CD4-positive, alpha-beta T cell (primary cell): ENCODE measurements at places on chromosomes 1 and 21. TPM values are rescaled to one million over a fixed set of nuclear protein-coding genes. Genes with fewer than 3 reads are reported as not detected.

SELENBP1 gene
- not detected for total RNA-seq

- DNase-seq: peak; percentile 75
Observed at GRCh38 chr1:66300972-66301451, 232.9 kb upstream of the SGIP1 start.

- DNase-seq: no peak
Observed at GRCh38 chr1:241531195-241532161, 700 bp upstream of the KMO start.

DNA sequence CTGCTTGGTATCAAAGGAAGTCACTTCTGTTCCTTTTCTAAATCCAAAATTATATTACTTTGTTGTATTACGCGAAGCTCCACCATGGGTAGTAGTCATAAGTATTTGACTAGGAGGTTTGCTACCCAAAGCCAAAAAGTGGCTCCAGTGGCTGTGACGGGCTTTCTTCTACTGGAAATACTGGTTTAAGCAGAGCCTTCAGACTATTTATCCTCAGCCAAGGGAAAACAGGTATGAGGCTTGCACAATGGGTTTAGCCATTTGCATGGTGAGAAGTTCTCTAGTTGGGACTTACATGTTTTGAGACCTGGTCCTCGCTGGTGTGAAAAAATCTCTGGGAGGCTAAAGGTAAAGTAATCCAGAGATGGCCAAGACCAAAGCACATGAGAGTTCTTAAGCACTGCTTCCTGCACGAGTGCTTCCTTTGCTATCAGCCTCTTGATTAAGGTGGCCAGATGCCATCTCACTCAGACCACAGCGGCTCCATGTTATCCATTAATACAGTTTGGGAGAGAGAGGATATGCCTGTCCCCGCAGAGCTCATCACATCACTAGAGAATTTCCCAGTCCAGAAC lies 121.2 kb downstream of the PIK3R3 start:
- DNase-seq: no peak

DNA sequence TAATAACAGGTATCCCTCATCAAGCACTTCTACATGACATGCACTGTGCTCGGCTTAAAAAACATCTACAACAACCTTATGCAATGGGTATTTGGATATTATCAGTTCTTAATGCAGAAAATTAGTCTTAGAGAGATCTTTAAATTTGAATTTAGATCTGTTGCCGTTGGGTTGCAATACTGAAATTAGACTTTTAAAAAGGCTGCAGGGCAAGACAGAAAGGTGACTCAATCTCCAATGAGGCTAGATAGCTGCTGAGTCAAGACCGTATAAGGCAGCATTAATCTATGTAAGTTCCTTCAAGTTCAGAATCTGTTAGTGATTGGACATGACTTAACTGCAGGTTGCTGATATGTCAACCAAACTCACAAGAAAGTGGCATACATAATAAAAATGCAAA lies 37.3 kb downstream of the OLFM3 start:
- DNase-seq: no peak

GRCh38 chr1:88800382-88801051 lies 90.8 kb downstream of the GTF2B start:
- DNase-seq: peak; percentile 56
